HFFc6 (cell line): ENCODE measurements at places on chromosomes 16 and 17. TPM values are rescaled to one million over a fixed set of nuclear protein-coding genes. Genes with fewer than 3 reads are reported as not detected.

The CFAP52 gene
- not detected in 3 replicates for total RNA-seq

The TP53TG3C gene
- not detected in 3 replicates for total RNA-seq

The NOG gene
- total RNA-seq, result 18.6 and 19.4 TPM in 2 replicates

The IL4R gene
- total RNA-seq, result 20.0 to 24.9 TPM (median 23.1 TPM) in 3 replicates

The SLC9A5 gene
- total RNA-seq, result 3.7 to 4.4 TPM (median 4.2 TPM) in 3 replicates

The PIK3R5 gene
- total RNA-seq, result not detected in 3 replicates

The RGS9 gene
- total RNA-seq, result 0.39 to 0.50 TPM (median 0.40 TPM) in 3 replicates

The AGRP gene
- total RNA-seq, result not detected in 3 replicates

The PRMT7 gene
- total RNA-seq, result 32.4 to 43.7 TPM (median 36.5 TPM) in 3 replicates

The EXOC3L1 gene
- total RNA-seq, result not detected in 3 replicates

The TBC1D3B gene
- total RNA-seq, result 1.2 to 1.4 TPM (median 1.3 TPM) in 3 replicates

The C16orf74 gene
- total RNA-seq, result 13.4 to 19.6 TPM (median 18.2 TPM) in 3 replicates

The BEAN1 gene
- not detected in 3 replicates for total RNA-seq

The TMEM238L gene
- not detected in 2 replicates for total RNA-seq

The VTN gene
- total RNA-seq, result 0.63 to 0.76 TPM (median 0.72 TPM) in 3 replicates

- no peak for DNase-seq
These were observed 10.2 kb downstream of the DLX3 start for GRCh38 chr17:49984776-49985175.

GRCh38 chr17:64036198-64036922 is 15.9 kb upstream of the ICAM2 start:
- no peak for DNase-seq

DNA sequence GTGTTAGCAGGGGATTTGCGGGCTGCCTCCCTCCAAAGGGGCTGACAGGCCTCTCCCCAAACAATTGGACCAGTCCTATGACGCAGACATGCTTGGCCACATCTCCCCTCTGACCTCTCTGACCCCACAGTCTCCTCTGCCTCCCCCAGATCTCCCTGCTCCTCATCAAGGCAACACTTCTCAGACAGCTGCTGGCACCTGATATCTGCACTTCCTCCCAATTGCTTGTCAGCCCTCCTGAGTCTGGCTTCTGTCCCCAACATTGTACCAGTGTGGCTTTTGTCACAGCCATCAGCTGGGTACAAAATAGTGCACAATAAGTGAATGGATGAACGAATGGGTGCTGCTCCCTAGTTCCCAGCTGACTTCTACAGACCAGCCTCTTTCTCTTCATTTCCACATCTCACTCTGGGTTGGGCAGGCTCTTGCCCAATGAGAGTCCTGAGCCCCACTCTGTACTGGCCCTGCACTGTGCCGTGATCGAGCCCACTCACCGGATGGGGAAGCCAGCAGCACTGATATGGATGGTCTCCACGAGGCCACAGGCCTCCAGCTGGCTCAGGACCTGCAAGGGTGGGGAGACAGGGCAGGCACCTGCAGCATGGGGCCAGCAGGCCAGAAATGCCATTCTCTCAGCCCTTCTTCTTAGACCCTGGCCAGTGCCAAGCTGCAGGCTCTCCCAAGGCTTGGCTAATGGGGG is 17.1 kb downstream of the ZNHIT3 start:
- DNase-seq, result no peak

DNA sequence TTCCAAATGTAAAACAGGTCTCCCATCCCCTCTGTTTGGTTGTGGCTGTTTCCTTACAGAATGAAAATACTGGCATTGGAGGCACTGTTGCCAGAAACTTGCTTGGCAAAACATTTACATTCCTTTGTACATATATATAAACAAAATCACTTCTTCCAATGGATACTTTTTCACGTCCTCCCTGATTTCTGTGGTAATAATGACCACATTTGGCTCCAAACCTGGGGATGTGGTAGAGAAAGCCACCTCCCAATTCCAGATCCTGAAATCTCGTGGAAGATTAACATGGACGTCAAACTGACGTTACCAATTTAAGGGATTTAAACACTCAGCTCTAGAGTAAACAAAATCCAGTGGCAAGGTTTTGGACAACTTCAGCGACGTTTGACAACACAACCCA is 370.8 kb upstream of the ZFHX3 start:
- DNase-seq, result no peak

GRCh38 chr17:81831957-81832607 is 1.0 kb downstream of the MCRIP1 start:
- DNase-seq, result peak; percentile 60

GRCh38 chr17:75476271-75476671 is 19.8 kb downstream of the TMEM94 start:
- DNase-seq, result no peak

GRCh38 chr17:62162898-62163297 is 97.8 kb upstream of the MED13 start:
- DNase-seq, result no peak

GRCh38 chr17:72590882-72591281 is 470.1 kb downstream of the SOX9 start:
- no peak for DNase-seq

DNA sequence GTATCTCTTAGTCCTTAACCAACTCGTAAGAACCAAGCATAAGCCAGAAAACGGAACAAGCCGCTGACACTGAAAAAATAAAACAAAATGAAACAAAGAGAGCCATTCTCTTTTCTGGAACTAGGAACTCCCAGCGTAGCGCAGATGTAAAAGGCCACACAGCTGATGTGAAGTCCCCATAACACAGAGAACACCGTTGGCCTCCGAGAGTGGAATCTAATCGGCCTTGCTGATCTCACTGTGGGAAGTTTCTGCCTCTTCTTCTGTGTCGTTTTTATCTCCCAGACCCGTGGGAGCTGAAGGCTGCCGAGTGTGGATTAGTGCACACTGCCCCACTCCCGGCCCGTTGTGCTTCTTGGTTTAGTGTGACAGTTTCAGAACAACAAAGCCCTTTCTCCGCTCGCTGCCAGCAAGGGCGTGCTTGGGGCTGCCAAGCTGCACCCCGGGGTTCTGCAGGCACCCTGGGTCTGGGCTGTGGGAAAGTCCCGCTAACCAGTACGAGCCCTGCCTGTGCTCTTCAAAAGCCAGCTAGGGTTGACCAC is 21.7 kb downstream of the TTYH2 start:
- DNase-seq, result no peak

GRCh38 chr17:83058266-83058798 is 21.1 kb upstream of the METRNL start:
- DNase-seq, result no peak

DNA sequence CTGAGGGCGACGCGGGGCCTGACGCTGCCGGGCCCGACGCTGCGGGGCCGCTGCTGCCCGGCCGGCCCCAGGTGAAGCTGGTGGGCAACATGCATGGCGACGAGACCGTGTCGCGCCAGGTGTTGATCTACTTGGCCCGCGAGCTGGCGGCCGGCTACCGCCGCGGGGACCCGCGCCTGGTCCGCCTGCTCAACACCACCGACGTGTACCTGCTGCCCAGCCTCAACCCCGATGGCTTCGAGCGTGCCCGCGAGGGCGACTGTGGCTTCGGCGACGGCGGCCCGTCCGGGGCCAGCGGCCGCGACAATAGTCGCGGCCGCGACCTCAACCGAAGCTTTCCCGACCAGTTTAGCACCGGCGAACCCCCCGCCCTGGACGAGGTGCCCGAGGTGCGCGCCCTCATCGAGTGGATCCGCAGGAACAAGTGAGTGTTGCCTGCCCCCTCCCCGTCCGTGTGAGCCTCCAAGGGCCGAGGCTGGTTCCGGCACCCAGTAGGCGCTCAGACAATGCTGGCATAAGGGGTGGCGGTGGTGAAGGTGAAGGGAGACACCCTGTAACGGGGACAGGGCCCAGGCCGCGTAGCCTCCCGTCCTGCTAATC is 676 bp downstream of the CPD start:
- DNase-seq, result no peak

DNA sequence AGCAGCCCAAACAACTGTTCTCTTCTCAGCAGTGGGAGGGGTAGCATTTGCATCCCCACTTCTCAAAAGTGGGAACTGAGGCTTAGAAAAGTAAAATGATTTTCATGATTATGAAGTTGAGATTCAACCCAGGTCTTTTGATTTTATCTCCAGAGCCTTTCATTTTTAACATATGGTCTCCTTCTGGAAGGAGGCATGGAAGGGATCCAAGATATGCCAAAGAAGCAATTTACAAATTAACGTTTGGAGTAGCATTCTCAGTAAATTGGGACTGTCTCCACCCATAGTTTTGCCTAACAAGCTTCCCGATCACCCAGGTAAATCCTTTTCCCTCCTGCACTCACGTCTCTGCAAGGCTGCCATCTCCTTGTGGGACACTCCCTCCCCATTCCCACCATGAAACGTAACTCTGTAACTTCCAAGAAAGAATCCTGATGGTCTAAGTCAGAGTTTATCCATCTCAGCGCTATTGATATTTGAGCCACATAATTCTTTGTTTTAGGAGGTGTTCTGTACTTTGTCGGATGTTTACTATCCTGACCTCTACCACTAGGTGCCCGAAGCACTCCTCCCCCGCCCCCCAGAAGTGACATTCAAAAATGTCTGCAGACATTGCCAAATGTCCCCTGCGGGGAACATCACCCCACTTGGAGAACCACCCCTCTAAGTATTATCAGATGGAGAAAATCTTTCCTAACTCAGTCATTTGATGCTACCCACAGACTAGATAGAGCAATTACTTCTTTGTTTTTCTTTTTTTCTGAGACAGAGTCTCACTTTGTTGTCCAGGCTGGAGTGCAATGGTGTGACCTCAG is 32.9 kb upstream of the NFAT5 start:
- DNase-seq, result no peak

DNA sequence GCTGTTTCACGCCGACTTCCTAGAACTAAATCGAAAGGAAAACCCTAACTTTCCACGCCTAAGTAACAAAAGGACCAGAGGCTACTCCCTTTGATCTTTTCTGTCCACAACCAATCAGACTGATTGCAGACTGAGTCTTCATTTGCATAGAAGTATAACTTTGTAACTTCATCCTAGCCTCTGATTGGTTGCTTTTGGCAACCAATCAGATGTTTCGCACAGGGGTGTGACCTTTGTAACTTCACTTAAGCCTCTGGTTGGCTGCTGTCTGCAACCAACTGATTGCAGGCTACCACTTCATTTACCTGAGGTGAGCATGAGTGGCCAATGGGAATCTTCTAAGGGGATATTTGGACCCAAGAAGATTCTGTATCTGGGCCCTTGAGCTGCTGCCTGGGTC is 17.4 kb upstream of the ICAM2 start:
- DNase-seq, result no peak

DNA sequence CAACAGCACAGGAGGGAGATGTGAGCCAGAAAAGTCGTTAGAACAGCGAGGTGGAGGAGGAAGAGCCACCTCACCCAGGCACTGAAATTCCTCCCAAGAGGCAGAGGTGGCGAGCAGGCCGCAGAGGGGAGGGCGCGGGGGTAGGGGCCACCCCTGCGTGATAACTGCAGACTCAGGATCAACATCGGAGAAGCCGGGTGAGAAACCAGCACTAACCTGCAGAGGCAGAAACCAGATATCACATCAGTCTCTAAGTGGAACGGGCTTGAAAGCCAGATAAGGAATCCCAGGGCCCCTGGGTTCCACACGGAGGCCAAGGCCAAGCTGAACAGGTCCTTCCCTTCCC is 39.4 kb upstream of the ZC3H18 start:
- no peak for DNase-seq

GRCh38 chr16:4891097-4891885 is 44.0 kb downstream of the UBN1 start:
- DNase-seq, result no peak

GRCh38 chr16:59039066-59039720 is 305.1 kb upstream of the GOT2 start:
- no peak for DNase-seq

- no peak for DNase-seq
These were observed 62.8 kb downstream of the GRB7 start for GRCh38 chr17:39800540-39800939.

DNA sequence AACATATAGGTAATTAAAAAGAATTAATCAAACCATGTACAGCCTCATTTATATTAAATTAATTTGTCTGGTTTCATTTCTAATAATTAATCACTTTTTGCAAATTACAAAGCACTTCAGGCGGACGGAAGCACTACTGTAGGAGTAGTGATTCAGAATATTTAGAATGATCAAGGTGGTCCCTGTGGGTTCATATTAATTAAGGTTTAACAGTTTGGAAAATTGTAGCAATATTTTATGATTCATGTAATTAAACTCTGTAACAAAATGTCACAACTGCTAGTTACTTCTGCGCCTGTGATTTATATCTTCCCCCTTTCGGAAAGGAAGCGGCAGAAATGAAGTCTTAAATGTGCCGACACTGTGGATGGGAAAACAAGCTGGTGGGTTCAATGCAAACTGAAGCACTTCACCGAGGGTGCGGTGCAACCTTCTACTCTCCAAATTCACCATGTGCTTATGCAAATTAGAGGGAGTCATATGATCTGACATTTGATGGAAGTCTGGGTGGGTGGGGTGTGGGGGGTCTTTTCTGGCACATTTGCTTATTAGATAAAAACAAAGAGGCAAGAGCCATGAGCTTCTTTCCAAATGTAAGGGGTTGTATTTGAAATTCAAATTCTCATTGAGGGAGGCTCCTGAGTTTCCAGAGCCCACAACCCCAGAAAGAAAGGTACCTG is 679.4 kb downstream of the TOX3 start:
- no peak for DNase-seq

DNA sequence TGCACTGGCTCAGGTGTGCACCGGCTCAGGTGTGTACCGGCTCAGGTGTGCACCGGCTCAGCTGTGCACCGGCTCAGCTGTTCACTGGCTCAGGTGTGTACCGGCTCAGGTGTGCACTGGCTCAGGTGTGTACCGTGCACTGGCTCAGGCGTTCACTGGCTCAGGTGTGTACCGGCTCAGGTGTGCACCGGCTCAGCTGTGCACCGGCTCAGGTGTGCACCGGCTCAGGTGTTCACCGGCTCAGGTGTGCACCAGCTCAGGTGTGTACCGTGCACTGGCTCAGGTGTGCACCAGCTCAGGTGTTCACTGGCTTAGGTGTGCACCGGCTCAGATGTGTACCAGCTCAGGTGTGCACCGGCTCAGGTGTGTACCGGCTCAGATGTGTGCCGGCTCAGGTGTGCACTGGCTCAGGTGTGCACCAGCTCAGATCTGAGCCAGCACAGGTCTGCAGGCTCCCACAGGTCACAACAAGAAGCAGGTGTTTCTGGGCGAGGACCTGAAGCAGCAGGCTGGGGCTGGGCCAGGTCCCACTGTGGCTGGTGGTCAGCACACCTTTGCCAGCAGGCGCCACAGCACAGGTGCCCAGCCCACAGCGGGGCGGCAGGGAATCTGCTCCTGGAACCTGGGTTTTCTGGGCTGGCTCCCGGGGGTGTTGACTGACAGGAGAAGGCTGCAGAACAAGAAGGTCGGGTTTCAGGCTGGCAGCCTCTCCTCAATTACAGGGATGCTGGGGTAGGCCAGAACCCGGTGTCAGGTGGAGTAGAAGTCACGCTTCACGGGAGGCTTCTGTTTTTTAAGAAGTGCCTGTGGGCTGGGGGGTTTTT is 17.2 kb downstream of the METRNL start:
- no peak for DNase-seq

GRCh38 chr17:29176558-29177351 is 3.4 kb downstream of the MYO18A start:
- no peak for DNase-seq

- no peak for DNase-seq
These were observed 313.8 kb downstream of the SOX9 start for GRCh38 chr17:72434581-72434980.
